Stimulated activated CD8-positive, alpha-beta memory T cell treated with anti-CD3 and anti-CD28 coated beads, Interleukin-15, amount 100 ng/mL, for 1 hour (primary cell): ENCODE measurements at places on chromosomes 5 and 9.
A peak's percentile ranks its signal among the peaks of the same experiment; 100 is the strongest.

GRCh38 chr5:146825033-146825432 lies 53.5 kb downstream of the PPP2R2B start:
- no peak for DNase-seq

DNA sequence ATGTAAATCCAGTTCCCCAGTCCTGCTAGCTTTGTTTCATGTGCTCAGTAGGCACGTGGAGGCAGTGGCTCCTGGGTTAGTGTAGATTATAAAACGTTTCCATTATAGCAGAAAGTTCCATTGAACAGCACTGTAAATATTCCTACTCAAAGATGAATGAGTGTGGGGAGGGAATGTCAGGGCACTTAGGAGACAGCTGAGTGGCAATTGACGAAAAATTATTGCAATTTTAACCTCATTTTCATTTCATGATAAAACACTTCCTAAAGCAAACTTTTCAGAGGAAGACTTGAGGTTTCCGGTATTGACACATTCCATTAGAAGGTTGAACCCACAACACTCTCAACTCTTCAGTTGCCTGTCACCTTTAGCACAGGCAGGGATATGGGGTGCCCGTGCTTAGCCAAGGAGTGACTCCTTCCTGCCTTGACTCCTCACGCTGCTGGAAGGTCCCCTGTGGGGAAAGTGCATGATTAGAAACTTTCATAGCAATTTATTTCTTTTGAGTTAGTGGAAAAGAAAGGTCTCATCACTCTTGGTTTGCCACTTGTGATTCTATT lies 41.2 kb downstream of the SLC46A2 start:
- DNase-seq, result no peak

GRCh38 chr9:17723656-17724055 lies 144.8 kb downstream of the SH3GL2 start:
- no peak for DNase-seq

GRCh38 chr5:135191084-135191826 lies 157.2 kb upstream of the PITX1 start:
- peak; percentile 32 for DNase-seq

DNA sequence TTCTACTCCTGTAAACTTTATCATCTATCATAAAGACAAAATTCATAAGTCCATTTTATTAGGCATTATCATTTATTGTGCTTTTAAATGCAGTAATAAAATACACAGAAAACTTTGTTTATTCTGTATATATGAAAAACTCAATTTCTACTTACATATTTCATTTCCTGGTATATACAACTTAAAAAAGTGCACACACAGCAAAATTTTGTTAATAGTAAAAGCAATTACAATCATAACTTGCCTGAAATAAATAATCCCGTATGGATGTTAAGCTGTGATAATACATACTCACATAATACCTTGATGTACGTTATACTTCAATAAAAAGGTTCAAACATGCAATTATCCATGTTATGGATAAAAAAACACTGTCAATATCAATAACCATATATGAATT lies 19.2 kb downstream of the ELL2 start:
- DNase-seq, result no peak

DNA sequence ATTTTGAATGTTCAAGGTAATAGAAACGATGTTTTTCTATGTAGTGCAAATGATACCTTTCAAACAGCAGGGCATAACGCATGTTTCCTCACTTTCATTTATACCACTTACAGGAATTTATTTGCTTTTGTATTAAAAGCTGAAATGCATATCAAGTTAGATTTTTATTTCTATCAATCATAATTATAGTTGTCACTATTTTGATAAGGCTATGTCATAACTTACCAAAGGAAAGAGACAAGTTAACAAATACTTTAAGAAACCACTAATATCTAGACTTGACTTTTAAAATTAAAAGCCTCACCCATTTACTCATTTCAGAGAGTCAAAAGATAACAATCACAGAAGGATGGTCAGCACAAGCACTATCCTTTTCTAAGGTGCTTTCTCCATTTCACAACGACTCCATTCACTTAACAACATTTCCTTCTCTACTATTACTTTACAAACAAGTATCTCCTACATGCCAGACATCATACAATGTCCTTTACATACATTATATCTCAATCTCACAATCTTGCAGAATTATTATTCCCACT lies 12.6 kb downstream of the ERP44 start:
- no peak for DNase-seq

DNA sequence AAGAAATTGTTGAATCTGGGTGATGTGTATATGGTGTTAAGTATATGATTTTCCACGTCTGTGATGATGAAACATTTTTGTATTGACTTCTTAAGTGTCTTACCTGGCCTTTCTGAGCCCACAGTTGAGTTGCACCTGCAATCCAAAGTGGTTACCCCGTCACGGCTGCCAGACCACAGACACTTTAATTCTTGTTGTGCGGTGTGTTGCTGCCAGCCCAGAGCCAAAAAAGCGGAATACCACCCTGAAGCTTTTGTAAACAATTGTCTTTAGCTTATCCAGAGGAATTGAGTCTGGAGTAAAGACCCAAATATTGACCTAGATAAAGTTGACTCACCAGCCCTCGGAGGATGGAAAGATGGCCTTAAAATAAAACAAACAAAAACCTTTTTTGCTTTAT lies 35.1 kb downstream of the MTAP start:
- DNase-seq, result no peak

- no peak for DNase-seq
Measured at GRCh38 chr5:152838241-152838786, 433.2 kb upstream of the NMUR2 start.

GRCh38 chr9:16595227-16595626 lies 275.2 kb downstream of the BNC2 start:
- no peak for DNase-seq

- no peak for DNase-seq
Measured at GRCh38 chr9:138066049-138066448, 188.5 kb downstream of the CACNA1B start.

GRCh38 chr9:121711797-121712196 lies 60.4 kb downstream of the DAB2IP start:
- DNase-seq, result no peak

DNA sequence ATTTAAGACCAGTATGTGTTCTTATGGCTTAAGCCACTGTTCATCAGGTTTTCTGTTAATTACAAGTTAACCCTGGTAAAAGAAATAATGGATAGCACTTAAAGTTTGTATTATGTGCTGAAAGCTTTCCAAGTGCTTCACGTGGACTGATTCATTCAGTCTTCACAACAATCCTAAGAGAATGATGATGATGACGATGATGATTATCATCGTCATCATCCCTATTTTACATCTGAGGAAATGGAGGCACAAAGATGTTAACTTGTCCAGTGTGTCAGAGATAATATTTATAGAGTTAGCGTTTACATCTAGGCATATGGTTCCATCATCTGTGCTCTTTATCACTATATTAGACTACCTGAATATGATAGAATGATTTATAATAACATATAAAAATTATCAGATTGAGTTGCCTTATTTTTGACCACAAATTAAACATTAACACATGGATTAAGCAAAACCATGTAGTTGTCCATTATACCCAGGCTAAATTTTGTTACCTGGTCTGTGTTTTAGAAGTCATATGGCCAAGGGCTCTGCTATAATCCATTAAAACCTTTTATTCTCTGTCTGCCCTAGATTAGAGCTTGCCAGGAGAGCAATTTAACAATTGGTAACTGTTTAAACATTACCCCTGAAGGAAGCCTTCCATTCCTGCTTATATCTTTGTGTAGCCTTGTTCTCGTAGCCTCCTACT lies 102.3 kb upstream of the MAP3K1 start:
- DNase-seq, result no peak

GRCh38 chr5:4212981-4213819 lies 617.6 kb downstream of the IRX1 start:
- DNase-seq, result no peak

DNA sequence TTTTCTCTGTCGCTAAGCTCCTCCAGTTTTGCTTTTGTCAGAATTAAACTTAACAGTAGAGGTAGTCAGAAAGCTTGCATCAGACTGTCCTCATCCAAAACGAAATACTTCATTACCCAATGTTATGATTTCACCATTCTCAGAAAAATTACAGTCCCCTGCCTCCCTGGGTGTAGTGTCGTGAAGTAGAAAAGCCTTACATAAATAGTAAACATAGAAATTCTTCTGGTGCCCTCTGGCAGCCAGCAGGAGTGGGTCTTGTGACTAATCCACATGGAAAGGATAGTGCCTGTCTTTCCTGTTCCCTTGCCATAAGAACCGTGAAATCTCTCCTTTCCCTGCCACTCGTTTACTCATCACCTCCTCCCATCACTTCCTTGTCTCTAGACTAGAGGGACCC lies 230.6 kb downstream of the GNA14 start:
- no peak for DNase-seq

DNA sequence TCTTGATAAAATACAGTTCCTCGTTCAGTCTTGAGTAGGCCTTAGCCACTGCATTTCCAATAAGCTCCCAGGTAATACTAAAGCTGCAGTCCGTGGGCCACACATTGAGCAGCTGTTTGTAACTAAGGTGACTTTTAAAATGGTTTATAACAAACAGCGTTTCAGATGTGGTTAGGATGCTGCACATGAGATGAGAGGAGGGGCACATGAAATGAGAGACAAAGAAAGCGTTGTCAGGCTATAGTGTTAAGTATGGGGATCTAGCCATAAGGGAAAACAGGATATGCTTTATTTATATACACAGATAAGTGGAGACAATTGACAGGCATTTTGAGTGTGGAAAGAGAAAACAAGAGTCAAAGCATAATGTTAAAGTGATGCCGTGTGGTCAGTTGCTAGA lies 89.9 kb downstream of the PAM start:
- DNase-seq, result no peak

DNA sequence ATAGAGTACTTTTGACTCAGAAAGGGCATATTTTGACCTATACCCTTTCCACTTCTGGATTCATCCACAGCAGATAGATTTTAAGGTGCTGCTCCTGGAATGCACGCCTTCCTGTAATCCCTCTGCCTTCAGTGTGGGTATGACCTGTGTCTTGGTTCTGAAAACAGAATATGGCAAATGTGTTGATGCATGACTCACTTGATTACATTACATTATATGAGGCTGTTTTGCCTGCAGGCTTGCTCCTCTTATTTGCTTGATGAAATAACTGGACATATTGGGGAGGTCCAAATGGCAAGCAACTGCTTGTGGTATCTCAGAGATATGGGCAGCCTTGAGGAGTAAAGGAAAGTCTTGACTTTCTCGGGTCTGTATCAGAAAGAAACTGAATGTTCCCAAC lies 468.6 kb downstream of the CDH18 start:
- DNase-seq, result no peak

- DNase-seq, result no peak
Measured at GRCh38 chr9:100474082-100474923, 1.4 kb downstream of the TMEFF1 start.

GRCh38 chr9:133427658-133428348 lies 5.6 kb downstream of the ADAMTS13 start:
- no peak for DNase-seq
